ENCODE measurements at places on chromosomes 7 and 10. TPM values are rescaled to one million over a fixed set of nuclear protein-coding genes. Genes with fewer than 3 reads are reported as not detected.

Gene NPY
- total RNA-seq = 2.4 TPM

Gene NAT16
- total RNA-seq = not detected

Gene CPVL
- 0.64 TPM for total RNA-seq

Gene RPEL1
- 0.12 TPM for total RNA-seq

Gene CCDC146
- total RNA-seq = 1.1 TPM

Gene AGAP4
- total RNA-seq = 3.8 TPM

GRCh38 chr7:121397361-121397760 is 1.3 kb upstream of the FAM3C start:
- DNase-seq = no peak

GRCh38 chr10:117552156-117552631 is 9.6 kb downstream of the EMX2 start:
- no peak for DNase-seq

GRCh38 chr10:52526251-52526823 is 212.3 kb downstream of the DKK1 start:
- DNase-seq = no peak

- DNase-seq = peak; percentile 78
These were observed 137.5 kb downstream of the IMMP2L start for GRCh38 chr7:111424768-111425167.

DNA sequence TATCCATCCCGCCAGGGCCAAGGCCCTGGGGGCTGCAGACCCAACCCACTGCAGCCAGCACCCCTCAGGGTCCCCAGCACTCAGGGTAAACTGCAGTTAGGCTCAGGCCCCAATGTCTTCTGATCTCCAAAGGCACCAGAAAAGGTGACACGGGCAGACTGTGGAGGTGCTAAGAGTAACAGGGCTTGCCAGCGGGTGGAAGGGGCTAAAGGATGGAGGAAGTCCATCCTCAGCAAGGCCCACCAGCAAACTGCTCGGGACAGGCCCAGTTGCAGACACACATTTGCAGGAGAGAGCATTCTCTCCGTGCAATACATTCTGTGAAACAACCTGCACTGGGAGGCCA is 95.6 kb upstream of the DDC start:
- DNase-seq = no peak

DNA sequence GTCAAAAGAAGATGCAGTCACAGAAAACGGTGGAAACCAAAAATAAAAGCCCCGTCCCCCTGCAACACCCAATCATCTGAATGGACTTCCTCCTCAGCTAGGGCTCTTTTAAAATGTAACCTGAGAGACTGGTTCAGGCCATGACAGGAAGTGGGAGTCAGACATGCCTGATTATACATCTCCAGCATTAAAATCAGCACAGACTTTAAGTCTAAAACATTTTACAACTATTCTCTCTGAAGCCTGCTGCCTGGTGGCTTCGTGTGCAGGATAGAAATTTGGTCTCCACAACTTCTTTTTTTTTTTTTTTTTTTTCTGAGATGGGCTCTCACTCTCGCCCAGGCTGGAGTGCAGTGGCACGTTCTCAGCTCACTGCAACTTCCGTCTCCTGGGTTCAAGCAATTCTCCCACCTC is 30.3 kb downstream of the HACD1 start:
- DNase-seq = peak; percentile 35

DNA sequence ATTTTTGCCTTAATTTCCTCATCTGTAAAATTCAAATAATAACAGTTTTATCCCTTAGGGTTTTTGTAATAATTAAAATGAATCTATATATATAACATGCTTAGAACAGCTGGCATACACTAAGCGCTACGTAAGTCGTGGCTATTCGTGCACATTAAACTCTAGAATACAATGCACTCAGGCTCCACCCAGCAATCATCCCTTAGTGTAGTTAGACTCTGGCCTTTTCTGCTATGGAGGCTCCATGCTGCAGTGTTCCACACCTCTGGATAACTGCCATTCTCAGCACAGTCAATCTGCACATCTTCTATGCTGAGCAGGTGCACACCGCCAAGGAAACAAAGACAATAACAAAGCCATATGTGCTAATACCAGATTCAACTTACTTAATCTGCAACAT is 92.9 kb downstream of the IPMK start:
- DNase-seq = no peak

- DNase-seq = peak; percentile 53
These were observed 33.1 kb downstream of the HBP1 start for GRCh38 chr7:107201795-107202450.

DNA sequence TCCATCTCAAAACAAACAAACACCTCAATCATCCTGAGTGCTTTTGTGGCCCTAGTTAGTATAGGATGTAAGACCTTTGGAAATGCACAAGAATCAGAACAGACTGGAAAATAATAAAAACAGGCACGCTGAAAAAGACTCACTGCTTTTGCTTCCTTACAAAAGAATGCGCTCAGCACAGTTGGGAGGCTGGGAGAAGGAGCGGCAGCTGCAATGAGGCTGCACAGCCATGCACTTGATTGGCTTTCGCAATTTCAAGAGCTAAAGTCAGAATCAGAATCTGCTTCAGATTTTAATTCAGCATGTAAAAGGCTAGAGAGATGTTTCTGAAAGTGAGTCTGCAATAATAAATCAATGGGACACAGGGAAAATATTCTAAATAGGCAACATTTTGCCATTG is 97.2 kb downstream of the FRMD4A start:
- no peak for DNase-seq

GRCh38 chr10:123648595-123648994 is 17.6 kb upstream of the GPR26 start:
- DNase-seq = no peak

- no peak for DNase-seq
These were observed 4.5 kb downstream of the ANKRD61 start for GRCh38 chr7:6035686-6036085.

GRCh38 chr7:91657483-91658071 is 222.9 kb downstream of the MTERF1 start:
- peak; percentile 52 for DNase-seq

DNA sequence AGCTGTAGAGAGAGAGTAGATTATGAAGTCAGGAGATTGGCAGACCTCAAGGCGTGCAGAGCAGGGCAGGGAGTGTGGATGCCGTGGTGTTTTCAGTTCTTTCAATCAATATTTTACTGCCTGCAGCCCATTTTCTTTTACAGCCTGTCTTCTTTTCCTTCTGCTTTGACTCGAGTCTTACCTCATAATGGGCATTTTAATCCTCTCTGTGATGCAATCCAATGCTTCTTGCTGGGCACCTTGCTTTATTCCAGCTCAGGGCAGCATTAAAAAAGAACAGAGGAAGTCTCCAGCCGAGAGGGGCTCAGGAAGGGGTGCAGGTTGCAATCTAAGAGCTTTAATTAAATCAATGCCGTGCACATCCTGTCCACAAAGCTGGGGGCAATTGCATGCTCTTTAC is 839.0 kb downstream of the LRMDA start:
- no peak for DNase-seq

DNA sequence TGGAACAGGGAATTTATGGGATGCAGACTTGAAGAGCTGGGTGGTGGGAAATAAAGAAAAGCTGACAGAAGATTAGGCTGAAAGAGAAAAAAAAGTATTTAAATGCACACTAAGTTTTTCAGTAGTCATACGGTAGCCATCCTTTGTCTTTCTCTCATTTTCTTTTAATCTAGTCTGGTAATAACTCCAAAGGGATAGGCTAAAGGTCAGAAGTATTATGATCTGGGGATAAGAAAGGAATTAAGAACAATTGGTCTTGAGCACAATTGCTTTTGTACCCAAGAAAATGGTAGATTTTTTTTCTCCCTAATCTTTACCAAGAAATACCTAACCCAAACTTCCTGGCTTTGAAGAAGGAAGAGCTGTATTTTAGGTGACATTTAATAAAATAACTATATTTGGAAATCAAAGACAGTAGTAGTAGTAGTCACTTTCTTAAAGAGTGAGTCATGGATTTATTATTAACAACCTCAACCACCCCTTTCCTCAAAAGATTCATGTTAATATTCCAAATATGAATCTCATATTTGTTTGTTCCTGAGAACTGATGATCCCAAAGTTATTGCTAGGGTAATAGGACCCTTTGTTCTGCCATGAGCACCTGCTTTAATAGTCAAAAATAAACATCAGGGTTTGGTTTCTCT is 120.2 kb upstream of the ODAD2 start:
- DNase-seq = no peak

- DNase-seq = peak; percentile 92
These were observed 459.9 kb downstream of the PLXNA4 start for GRCh38 chr7:132116369-132116768.

GRCh38 chr7:157876469-157877285 is 539.9 kb downstream of the DNAJB6 start:
- no peak for DNase-seq

All from M059J (cell line).